ENCODE measurements at places on chromosomes 6 and 20.

GRCh38 chr20:2602046-2602735 lies 50.2 kb upstream of the NOP56 start:
- no peak for DNase-seq

- DNase-seq, result no peak
Measured at GRCh38 chr20:1938464-1939269, 43.5 kb downstream of the SIRPA start.

DNA sequence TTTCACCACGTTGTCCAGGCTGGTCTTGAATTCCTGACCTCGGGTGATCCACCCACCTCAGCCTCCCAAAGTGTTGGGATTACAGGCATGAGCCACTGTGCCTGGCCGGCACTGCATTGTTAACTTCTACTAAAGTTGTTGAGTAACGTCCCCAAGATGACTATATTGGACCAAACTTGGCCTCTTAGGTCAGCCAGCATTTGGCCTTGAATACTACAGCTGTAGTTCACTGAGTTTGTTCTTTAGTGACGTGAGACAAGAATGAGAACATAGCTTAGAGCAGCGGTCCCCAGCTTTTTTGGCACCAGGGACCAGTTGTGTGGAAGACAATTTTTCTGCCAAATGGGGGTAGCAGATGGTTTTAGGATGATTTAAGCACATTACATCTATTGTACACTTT lies 237.1 kb downstream of the TBC1D7 start:
- DNase-seq, result no peak

- DNase-seq, result peak; percentile 5
Measured at GRCh38 chr20:16821211-16822089, 73.3 kb downstream of the OTOR start.

- no peak for DNase-seq
Measured at GRCh38 chr6:10472634-10473033, 48.5 kb upstream of the GCNT2 start.

GRCh38 chr20:45268531-45268930 lies 14.2 kb upstream of the SLPI start:
- no peak for DNase-seq

DNA sequence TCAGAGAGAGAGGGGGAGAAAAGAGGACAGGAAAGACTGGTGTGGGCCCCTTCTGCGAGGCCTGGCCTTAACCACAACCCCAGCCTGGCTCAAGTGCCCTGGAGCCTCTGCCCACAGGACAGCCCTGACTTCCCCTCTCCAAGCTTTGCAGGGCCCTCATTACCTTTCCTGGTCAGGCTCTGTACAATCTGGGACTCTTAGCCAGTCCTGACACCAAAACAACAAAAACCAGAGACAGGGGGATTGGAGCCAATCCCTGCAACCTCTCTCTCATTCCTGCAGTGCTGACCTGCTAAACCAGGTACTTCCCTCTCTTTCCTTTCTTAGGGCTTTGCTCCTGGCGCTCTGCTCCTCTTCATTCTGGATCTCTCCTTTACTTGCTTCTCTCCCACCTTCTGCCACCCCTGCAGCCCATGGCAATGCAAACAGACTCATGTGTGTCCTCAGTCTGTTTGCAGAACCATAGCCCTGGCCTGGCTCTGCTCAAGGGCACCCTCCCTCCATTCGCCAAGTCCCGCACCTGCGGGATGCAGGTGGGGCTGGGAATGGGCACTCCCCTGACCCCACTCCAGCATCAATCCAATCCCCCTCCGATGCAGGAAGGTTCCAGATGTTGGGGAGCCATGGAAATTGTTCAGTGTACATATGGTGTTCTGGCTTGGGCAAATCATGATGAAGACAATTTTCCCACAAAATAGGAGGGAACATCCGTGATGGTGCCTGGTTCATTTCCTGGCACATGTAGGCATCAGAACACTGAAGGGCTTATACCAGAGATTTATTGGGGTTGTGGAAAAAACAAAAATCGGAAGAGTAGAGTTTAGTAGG lies 38.1 kb downstream of the RPP40 start:
- no peak for DNase-seq

- no peak for DNase-seq
Measured at GRCh38 chr20:54726687-54727300, 251.4 kb downstream of the DOK5 start.

GRCh38 chr20:43430265-43431133 lies 27.2 kb upstream of the SRSF6 start:
- DNase-seq, result no peak

DNA sequence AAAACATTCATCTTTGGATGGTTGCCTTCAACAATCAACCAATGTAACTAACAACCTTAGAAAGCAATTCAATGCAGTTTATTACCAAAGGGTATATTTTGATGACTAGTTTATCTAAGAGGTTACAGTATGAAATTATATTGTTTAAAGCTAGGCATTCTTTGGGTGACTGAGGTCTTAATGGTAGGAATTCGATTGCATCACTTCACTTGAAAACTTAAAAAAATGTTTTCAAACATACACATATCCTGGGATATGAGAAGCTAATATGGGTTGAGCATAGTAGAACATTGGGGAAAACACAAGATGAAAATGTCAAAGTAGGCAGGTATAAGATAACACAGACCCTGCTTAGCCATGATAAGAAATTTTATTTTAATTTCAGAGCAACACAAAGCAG lies 144.6 kb upstream of the BMP5 start:
- no peak for DNase-seq

- DNase-seq, result no peak
Measured at GRCh38 chr20:58889798-58890517, 37.4 kb downstream of the GNAS start.

GRCh38 chr6:41335296-41335695 lies at the start of gene NCR2:
NCR2 (plus strand) TSS chr6:41335608; CDS start chr6:41335877, 269 bp downstream.
- no peak for DNase-seq

GRCh38 chr20:60402189-60403058 lies 444.2 kb downstream of the CDH26 start:
- DNase-seq, result no peak

DNA sequence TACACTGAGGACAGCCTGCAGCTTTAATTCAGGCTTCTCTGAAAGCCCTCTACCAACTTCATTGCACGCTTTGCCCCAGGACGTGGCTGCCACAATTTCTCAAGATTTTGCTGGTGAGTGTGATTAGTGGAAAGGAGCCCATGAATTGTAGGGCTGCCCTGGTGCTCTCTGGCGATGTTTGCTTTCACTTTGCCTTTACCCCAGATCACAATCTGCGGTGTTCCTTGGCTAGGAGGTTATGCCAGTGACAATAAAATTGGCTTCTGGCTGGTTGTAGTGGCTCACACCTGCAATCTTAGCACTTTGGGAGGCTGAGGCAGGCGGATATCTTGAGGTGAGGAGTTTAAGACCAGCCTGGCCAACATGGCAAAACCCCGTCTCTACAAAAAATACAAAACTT lies 139.3 kb downstream of the FOXC1 start:
- DNase-seq, result no peak

DNA sequence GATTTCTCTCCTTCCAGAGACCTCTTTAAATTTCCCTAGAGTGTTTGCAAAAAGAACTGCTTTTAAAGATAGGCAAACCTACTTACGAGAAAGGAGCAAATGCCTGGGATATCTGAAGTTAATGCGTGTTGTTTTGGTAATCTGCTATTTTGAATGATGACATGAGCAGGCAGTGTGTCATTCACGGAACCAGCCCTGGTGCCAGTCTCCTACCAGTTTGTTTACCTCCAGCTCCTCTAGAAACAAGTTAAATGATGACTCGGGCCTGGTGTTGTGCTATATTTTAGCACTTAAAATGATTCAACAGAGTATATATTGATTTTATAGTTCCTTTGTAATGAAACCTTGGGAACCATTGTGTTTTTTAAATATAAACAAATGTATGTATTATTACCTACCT lies 41.1 kb upstream of the MAP3K4 start:
- no peak for DNase-seq

GRCh38 chr6:25874118-25874517 lies at the start of gene SLC17A3:
SLC17A3 (minus strand) TSS chr6:25874243; CDS start chr6:25868387, 5,856 bp downstream.
- no peak for DNase-seq

- no peak for DNase-seq
Measured at GRCh38 chr20:59891581-59891980, 41.9 kb downstream of the SYCP2 start.

DNA sequence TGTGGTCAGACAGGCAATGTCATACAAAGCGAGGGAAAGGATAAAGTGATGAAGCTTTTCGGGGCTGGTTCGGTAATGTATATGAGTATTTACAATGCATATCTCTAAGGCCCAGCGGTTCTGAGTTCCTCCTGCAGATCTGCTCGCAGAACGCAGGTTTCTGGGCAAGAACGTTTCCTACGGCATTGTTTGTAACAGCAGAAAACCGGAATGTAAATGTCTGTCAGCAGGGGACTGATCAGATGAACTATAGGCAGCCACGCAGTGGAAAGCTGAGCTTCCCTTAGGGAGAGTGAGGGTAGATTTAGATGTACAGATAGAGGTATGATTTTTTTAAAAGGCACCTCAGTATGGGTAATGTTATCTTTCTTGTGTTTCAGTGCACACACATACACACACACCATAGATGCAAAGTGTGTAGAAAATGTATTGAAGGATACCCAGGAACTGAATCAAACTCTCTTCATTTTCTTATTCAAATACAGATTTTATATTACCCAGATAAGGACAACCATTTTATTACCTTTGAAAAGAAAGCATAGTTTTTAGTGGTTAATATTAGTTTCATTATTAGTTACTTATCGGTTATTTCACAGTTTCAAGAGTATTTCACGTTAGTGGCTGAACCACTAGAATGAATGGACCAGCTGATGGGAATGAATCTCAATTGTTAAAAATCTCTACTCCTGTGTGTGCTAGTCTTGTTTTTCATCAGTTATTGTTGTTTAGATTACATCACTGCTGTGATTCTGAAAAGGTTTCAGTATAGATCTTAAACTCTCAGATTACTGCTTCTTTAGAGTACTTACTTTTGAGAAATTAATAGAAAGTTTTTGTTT lies 56.2 kb downstream of the SNX9 start:
- no peak for DNase-seq

DNA sequence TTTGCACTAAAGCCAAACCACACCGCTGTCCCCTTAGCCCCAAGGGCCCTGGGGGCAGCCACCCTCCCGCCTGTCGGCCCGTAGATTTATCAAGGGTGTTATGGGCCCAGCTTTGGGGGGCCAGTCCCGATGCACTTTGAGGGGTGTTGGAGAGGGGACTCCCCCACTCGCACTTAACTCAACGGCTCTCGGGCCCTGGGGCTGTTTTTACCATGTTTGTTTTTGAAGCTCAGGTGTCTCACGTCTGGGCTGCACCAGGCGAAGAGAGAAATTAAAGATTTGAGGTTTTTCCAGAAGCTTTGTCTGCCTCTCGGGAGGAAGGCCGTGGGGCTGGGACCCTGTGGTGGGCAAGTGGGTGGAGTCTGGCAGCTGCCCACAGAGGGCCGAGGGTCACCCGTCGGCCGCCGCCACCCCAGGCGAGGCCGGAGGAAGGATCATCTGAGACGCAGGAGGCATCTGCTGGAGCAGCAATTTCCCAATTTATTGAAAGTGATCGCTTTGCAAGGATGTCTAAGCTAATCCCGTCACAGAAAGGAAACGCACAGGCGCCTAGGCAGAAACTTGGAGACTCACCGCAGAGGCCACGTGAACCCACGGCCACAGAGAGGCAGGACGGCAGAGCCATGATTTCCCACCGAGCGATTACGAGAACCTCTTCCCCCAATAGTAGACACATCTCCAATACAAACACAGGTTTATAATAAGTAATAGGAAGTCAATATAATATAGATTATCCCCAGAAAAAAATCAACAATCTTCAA lies 3.8 kb downstream of the SLC2A4RG start:
- no peak for DNase-seq

DNA sequence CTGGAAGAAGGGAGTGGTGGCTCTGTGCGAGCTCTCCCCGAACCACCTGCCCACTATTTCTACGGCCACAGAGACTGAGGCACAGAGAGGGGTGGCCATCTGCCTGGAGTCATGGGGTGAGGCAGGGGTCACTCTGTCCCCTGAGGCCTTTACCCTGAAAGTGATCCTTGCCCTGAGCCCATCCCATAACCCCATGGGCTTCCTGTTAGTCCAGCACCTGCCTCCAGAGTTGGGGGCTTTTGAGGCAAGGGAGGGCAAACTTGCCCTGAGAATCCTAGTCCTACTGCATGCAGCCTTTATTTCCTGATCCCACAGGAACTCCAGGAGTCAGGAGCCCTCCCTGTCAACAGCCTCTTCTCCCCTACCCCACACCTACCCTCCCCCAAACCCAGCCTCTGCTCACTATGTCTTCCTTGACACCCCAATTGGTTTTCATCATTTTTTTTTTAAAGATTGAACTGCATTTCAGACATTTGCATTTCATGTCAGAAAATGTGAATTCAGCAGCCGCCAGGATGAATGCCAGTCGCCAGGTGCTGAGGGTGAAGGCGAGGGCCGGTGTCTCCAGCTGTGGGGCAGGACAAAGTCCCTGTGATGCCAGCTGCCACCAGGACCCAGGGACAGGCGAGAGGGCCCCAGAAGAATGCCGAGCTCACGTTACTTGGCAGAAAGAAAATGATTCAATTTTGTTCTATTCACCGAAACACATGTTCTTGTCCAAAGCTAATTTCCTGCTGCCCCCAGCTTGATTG lies 47.6 kb upstream of the NNAT start:
- DNase-seq, result no peak

DNA sequence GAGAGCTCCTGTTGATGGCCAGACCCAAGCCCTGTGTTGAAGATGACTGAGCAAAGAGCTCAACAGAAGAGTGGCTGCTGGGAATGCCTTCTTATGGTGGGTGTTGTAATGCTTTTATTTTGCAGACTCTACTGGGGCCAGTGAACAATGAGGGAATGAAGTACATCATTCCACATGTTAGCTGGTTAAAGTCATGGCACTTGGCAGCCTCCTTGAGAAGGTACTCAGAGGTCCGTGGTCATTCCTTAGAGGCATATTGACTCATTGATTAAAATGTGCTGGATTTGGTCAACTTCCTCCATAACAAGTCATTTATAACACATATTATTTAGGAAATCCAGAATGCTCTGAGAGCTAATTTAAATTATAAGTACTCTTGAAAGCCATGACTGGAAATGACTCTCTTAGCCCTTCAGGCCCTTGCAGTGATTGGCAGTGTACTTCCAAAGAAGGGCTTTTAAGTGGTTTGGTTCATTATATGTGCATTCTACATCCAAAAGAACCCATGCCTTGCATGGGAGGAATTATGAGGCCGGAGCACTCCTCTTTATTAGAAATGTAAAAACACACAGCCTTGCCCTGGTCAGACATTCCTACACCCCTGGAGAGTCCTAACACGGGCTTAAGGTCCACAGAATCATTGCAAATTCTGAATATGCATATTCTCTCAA lies 976.9 kb downstream of the KIF16B start:
- no peak for DNase-seq

GRCh38 chr20:35741892-35742740 lies at the start of gene RBM39:
RBM39 (minus strand) TSS chr20:35742260; CDS start chr20:35740874, 1,386 bp downstream.
- peak; percentile 100 for DNase-seq

Measured in gastrocnemius medialis (tissue), 4 donors.